Activated naive CD4-positive, alpha-beta T cell (primary cell): ENCODE measurements at places on chromosomes 6 and 20.

GRCh38 chr20:4267242-4267641, 251.9 kb upstream of the RNF24 start:
- no peak for DNase-seq

DNA sequence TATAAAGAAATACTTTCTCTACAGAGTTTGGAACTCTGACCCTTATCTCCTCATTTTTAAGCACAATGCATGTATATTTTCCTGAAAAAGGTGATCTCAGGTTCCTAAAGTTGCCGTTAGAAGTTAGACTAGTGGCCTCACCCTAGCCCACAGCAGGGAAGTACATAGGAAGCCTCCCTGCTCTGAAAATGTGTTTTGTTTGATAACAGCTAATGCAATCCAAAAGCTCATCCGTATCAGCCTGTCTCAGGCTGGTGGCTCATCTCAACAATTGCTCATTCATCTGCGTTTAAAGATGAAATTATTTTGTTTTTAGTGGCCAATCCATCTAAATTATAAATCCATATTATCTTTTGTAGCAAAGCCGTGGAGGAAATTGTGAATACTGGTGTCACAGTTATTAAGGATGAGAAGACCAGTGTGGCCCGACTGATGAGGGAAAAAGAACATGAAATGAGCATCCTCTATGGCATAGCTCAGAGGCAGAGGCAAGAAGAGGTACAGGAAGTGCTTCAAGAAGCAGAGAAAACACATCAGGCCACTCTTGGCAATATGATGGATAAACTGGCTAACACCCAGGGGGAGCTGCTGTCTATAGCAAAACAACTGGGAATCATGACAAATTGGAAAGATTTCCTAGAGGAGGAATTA, 20.1 kb downstream of the C6orf163 start:
- DNase-seq = no peak

DNA sequence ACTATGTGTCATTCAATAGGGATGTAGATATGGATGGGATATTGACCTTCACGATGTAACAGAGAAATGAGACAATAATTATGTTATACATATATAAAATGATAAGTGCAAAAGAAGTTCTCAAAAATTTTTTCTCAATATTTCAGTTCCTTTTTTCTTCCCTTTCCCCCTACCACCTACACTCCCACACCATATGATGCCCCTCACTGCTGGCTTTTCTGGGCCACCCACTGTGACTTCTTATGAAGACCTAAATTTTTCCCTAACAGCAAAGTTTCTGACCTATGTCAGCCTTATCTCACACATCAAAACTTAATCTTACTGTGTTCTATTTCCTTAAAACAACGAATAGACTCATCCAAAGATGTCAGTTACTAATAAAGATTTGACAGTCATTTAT, 89.9 kb upstream of the MYLIP start:
- no peak for DNase-seq

DNA sequence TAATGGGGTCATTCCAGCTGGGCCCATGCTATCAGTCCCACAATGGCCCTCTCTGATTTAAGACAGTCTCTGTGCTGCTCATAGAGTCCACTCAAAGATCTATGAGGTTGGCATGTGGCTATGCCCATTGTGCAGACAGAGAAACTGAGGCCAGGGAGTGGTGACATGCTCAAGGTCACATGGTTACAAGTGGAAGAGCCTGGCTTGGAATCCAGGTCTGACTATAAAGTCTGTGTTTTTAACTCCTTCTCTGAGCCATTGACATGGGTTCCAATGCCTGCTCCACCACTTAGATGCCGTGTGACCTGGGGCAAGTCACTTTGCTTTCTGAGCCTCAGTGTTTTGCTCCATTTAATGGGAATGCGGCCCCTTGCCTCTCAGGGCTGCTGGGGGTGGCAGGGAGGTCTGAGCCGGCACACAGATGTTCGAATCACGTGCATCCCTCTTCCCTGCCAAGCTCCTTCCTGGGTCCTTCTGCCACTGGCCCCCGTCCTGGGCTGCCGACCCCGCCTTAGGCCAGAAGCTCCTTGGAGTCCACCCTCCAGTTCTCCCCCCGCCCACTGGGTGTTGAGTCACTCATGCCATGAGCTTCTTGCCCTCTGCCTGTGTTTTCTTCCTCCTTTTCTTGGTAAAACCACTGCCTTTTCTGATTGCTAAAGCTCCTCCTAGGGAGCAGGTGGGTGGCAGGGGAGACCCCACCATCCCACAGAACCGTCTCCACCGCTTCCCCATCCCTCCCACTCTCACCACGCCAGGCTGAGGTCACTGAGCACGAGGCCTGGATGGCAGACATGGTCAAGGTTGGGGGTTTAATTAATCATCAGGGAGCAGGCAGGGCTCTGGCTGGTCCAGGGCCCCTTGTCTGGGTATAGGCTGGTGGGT, 35.7 kb downstream of the CEBPB start:
- no peak for DNase-seq

DNA sequence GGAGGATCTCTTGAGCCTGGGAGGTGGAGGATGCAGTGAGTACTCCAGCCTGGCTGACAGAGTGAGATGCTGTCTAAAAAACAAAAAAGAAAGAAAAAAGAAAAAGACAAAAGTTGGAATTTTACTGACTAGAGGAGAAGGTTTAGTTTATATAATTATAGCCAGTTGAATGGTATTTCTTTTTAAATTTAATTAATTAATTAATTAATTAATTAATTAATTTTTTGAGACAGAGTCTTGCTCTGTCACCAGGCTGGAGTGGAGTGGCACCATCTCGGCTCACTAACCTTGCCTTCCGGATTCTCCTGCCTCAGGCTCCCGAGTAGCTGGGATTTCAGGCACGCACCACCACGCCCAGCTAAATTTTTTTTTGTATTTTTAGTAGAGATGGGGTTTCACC, 8.7 kb downstream of the DNAH8 start:
- DNase-seq = no peak

GRCh38 chr20:5172167-5172601, 45.4 kb downstream of the CDS2 start:
- no peak for DNase-seq

- no peak for DNase-seq
Observed at GRCh38 chr20:53639647-53640440, 46.2 kb upstream of the ZNF217 start.

- no peak for DNase-seq
Observed at GRCh38 chr20:9270831-9271230, 201.9 kb downstream of the PLCB4 start.

GRCh38 chr20:52817511-52817910, 154.6 kb upstream of the TSHZ2 start:
- DNase-seq = no peak

DNA sequence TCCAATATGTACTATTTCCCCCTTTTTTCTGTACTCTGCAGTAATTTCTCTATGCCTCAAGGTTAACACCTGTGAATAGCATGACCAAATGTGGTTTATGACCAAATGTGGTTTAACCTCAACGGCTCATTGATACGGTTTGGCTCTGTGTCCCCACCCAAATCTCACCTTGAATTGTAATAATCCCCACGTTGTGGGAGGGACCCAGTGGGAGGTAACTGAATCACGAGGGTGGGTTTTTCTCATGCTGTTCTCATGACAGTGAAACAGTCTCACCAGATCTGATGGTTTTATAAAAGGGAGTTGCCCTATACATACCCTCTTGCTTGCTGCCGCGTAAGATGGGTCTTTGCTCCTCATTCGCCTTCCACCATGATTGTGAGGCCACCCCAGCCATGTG, 18.7 kb downstream of the DEK start:
- DNase-seq = no peak
